ENCODE measurements at places on chromosomes 16 and 17.

DNA sequence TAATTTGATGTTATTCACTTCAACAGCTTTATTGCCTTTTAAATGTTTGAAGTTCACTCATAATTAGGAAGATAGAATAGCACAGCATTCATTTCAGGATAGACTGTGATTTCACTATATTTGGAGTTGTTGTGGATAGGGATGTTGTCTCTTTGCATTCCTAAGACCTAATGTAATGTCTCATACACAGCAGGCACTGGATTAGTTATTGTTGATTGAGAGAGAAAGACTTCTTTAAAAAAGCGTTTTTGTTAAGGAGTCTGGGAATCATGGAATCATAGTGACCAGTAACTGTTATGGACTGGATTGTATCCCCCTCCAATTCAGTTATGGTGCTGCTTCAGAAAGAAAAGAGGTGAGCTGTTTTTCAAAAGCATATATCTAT lies 122.0 kb downstream of the USP22 start:
- DNase-seq: no peak

GRCh38 chr17:17322516-17323510 lies 19.6 kb downstream of the NT5M start:
- no peak for DNase-seq

- no peak for DNase-seq
Measured at GRCh38 chr17:10993126-10993525, 155.2 kb upstream of the PIRT start.

- no peak for DNase-seq
Measured at GRCh38 chr17:55500103-55500502, 11.1 kb downstream of the SMIM36 start.

DNA sequence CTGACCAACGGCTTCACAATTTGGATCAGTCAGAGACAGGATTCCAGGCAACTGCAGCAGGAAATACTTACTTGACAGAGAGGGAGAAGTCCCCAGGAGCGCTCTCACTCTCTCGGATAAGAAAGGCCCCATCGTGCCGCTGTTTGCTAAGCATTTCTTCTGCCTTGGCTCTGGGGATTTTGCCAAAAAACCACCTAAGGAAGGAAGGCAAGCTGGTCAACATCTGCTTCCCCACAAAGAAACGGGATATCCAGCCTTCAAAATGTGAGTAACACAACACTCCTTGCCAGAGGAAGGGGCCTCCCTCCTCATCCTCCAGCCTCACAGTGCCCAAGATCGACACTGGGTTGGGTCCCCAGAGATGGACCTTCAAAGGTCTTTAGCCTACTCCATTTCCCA lies 36.6 kb upstream of the SLC25A19 start:
- DNase-seq: no peak

GRCh38 chr17:67018471-67019434 lies 25.6 kb upstream of the CACNG1 start:
- peak; percentile 15 for DNase-seq

DNA sequence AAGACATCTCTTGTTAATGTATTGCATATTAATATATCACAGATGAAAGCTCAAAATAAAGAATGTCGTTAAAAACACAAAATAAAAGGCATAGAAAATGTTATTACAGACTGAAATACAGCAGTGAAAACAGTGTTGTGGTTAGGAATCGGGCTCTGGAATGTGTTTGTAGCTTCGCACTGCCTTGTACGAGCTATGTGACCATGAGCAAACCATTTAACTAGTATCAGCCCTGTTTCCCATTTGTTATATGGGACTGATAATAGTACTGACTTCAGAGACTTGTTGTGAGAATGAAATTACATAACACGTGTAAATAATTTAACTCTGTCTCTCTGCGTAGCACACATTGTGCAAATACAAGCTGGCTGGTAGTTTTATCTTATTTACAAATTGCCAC lies 648 bp upstream of the RBFOX1 start:
- no peak for DNase-seq

DNA sequence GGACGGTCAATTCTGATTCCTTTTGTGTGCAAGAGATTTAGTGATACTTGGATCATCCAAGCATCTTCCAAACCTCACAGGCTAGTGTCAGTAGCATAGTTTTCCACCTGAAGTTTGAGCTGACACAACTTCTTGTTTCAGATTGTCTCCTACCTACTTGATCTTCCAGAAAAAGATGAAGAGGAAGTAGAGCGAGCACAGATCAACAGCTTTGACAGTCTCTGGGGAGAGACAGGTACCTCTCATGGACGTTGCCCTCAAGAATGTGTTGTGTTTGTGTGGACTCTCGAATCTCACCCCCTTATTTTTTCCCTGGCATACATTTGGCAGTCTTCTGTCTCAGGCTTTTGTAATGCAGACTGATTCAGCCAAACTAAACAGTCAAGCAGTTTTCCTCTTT lies 47.4 kb downstream of the CYB561 start:
- no peak for DNase-seq

DNA sequence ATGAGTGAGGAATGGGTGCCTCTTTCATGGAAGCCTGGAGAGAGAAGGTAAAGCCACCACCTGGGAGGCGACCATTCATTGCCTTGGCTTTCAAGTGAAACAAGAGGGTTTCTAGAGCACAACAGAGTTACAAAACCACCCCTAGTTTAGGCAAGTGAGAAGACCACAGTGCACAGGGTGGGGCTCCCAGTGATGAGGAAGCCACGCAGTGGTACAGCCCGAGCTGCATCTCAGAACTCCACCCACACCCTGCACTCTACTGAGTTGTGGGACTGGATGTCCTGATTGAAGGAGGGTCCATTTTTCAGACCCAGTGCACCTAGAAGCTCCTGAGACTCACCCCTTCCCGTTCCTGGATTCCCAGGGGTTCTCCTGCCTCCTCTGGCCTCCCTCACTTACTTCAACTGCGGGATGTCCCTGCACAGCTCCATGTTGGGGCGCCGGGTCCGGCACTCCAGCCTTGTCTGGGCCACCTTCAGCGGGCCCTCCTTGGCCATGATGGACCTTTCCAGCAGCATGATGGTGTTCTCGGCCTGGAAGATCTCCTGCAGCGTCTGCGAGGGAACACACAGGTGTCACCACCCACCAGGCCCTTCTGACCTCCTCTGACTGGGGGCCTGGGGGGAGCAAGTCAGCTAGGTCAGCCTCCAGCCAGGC lies 55.1 kb upstream of the EMP2 start:
- DNase-seq: peak; percentile 46

GRCh38 chr16:56970934-56971767 lies 9.4 kb downstream of the CETP start:
- DNase-seq: peak; percentile 90

DNA sequence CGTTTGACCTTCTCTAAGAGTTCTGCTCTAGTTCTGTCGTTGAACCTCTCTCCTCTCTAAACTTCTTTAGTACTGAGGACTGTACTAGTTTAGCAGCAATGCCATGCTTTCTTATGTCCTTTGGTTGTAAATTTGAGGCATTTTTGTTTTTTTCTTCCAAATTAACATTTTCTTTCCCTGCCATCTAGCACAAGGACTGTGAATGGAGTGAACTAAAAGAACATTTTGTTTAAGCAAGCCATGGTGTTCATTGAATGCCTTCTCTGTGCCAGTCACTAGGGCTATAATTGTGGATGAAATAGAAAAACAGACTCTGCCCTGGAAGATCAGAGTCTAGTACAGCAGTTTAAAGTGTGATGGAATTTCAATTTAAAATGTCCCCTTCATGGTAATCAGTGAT lies 137.9 kb downstream of the FTO start:
- no peak for DNase-seq

GRCh38 chr16:27241658-27242057 lies 26.9 kb downstream of the NSMCE1 start:
- DNase-seq: no peak

GRCh38 chr16:19127205-19127604 lies 13.4 kb downstream of the ITPRIPL2 start:
- peak; percentile 80 for DNase-seq

DNA sequence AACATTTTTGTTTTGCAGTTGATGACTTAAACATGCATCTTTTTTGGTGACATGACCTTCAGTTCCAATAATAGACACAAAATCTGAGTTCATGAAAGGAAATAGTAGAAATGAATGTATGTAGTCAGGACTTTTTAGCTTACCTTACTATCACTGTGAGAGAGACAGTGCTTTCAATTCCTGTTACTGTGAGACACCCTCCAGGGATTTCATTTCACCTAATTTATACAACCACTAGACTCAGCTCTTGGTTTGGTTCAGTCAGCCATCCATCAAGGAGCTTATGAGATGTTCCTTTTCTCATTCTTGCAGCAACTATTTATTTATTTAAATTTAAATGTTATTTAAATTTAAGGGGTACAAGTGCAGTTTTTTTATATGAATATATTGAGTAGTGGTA lies 77.9 kb downstream of the MAP2K4 start:
- DNase-seq: peak; percentile 57

DNA sequence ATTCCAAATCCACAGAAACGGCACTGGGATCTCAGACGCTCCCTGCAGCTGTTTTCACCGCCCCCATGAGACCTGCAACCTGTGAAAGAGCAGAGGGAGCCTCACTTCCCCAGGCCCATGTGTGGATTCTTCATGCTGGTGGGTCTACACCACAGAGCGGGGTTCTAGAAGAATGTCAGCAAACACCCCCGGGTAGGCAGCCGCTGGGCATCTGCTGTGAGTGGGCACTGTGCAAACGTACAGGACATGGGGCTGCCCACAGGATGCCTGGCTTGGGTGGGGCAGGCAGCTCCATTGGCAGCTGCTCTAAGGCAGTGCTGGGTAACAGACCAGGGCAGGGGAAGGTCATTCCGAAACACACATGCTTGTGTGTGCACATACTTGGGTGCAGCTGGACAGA lies 174.9 kb downstream of the RBFOX3 start:
- DNase-seq: no peak

- DNase-seq: no peak
Measured at GRCh38 chr16:20889625-20890275, 10.4 kb downstream of the DCUN1D3 start.

GRCh38 chr16:89119661-89120141 lies 26.0 kb downstream of the ACSF3 start:
- DNase-seq: no peak

- DNase-seq: peak; percentile 12
Measured at GRCh38 chr16:58102665-58103392, 26.4 kb downstream of the CFAP20 start.

GRCh38 chr16:72939247-72939646 lies 108.7 kb downstream of the ZFHX3 start:
- DNase-seq: no peak

DNA sequence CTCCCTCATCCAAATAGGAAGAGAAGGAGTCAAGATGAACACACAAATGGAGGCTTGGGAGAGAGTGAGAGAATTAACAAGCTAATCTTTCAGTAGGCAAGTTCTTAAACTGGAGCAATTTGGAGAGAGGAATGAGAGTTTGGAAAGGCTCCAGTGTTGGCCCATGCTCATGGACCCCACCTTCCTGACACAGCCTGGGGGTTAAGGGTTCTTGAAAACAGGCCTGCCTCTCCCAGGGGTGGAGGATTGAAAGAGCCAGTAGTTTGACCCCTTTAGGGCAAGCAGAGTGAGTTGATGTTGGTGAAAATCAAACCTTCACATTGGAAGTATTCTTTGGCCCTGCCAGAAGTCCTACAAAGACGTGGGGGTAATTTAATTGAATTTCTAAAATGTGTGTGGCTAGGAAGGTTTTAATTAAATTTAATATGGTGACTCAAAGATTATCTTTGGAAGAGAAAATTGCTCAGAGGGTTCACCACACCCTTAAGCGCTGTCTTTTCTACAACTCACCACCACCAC lies 5.8 kb downstream of the HOXB3 start:
- DNase-seq: no peak

- DNase-seq: no peak
Measured at GRCh38 chr17:37338847-37339246, 36.9 kb upstream of the C17orf78 start.

GRCh38 chr17:82302568-82302963 lies 14.8 kb downstream of the CD7 start:
- no peak for DNase-seq
